D341Med (cell line): ENCODE measurements at places on chromosomes 1 and 21.
A peak's percentile ranks its signal among the peaks of the same experiment; 100 is the strongest.

- peak; percentile 15 for DNase-seq
Observed at GRCh38 chr1:12547586-12548225, 70.3 kb downstream of the DHRS3 start.

DNA sequence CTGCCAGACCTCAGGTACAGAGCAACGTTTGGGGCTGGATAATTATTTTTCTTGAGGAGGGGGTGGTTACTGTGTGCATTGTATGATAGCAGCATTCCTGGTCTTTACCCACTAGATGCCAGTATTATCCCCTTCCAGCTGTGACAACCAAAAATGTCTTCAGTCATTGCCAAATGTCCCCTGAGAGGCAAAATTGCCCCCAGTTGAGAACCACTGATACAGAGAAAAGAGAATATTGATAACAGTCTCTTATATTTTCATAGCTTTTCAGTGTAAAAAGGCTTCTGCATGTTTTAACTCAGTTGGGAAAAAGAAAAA lies 51.8 kb upstream of the SYT14 start:
- DNase-seq = no peak

- peak; percentile 20 for DNase-seq
Observed at GRCh38 chr1:1080951-1081310, 6.8 kb upstream of the RNF223 start.

DNA sequence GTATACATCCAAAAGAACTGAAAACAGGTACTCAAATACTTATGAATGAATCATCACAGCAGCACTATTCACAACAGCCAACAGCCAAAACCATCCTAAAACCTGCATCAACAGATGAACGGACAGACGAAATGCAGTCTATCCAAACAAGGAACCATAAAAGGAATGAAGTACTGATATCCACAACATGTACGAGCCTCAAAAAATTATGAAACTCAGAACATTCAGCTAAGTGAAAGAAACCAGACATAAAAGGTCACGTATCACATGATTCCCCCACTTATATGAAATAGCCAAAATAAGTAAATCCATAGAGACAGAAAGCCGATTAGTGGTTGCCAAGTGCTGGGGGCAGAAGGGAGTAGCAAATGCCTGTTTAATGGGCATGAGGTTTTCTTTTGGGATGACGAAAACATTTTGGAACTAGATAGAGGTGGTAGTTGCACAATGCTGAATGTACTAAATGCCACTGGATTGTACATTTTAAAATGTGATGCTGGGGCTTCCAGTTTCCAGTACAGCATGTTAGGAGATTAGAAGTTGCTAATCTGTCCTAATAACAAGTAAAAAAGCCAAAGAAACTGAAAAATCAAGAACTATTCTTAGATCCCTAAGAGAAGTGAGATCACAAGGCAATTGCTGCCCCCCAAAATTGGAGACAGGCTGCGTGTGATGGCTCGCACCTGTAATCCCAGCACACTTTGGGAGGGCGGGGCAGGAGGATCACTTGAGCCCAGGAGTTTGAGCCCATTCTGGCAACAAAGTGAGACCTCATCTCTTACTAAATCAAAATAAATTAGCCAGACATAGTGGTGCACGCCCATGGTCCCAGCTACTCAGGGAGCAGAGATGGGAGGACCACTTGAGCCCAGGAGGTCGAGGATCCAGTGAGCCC lies 25.3 kb downstream of the CLSTN1 start:
- DNase-seq = peak; percentile 44

DNA sequence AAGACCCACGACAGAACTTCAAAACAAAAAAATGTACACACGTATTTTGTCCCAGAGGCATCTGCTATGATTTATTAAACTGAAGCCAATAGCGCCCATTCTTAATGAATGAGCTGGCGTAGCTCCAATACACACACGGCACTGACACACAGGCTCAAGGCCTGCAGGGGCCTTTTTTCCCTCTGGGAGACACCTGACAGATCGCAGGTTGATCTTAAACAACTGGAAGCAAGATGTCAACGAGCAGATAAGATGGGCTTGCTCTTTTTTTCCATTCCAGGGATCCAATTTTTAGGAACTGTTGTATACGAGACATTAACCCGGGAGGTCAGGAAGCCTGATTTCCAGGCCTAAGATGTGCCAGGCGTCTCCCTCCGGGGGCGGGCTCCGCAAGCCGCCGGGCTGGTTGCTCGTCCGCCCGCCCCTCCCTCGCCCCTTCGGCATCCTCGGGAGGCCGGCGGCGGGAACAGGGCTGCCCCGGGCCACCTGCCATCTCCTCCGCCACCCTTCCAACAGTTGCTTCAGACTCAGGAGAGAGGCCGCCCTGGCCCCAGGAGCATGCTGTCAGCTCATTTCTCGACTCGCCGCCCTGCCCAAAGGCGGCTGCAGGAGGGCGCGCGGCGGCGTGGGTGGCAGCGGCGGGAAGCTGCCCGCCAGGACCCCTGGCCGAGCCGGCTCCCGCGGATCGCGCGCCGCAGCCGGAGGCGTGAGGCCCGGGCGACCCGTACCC lies 735 bp downstream of the TTC13 start:
- peak; percentile 81 for DNase-seq

DNA sequence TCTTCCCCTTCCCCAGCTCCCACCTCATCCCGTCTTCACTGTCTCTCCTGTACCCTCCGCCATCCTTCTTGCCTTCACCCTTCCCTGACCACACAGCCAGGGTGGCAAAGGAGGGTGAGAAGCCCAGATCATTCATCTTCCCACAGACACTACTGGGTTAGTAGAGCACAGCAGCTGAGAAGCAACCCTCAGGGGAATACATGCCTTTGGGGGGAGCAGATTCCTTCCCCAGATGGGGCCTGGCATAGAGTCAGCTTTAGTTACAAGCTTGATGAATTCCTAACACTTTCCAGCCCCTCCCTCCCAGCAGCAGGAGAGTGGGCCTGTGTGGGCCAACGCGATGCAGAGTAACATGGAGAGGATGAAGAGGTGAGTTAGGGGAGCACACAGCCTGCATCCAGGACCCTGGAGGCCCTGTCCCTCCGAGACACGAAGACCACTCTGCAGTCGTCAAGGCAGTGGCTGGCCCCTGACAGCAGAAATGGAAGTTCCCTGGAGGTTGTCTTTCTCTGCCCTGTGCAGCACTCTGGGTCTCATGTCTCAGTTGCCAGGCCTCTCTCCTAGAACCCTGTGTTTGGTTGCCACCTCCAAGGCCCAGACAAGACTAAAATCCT lies 8.8 kb upstream of the BTG2 start:
- no peak for DNase-seq

DNA sequence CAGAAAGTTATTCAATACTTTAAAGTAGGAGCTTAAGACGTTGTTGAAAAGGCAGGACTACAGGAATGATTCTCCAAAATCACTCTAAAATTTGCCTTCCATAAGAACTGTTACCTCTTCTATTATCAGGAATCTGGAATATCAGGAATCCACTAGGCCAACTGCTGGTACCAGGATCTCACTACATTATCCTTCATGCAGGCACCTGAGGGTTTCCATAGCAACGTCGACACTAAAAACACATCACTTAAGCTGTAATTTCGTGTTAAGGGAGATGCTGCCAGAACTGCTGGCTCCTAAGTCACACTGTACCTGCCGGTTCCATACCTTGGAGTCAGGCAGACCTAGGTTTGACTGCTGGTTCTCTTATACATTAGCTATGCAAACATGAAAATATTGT lies 139.7 kb upstream of the C1orf87 start:
- DNase-seq = no peak

DNA sequence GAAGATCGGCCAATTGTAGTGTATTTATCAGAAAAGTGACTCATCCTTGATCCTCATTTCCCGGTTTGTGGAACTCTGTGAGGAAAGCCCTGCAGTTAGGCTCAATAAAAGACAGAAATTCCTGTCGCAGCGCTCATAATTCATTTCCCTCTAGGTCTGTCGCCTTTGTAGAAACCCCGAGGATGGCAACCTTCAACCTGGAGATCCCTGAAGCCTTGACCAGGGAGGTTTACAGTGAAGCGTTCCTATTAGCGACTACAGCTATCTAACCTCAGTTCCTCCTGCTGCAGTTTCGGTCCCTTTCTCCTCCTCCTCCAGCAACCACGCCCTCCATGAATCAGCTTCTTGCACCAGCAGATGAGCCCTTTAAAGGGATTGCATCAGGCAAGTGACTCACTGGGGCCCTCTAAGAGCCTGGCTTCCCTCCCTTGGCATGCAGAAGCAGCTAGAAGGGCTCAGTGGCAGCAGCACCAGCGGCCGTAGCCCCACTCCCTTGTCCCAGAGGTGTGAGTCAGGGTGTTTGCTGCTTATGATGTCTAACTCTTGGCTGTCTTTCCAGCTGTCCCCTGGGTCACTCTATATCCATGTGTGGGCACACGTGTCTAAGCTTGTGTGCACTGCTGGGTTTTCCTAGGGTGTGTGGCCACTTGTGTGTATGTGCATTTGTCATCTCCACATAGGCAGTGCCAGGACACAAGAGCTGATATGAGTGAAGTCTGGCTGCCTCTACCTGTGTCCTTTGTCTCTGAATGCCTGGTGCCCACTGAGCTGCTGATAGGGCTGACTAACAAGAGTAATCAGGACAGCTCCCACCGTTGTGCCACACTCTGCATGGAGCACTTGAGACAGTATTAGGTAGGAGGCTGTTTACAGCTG lies 779 bp upstream of the STK40 start:
- DNase-seq = peak; percentile 77

- DNase-seq = no peak
Observed at GRCh38 chr1:208036106-208036808, 125.3 kb upstream of the CD34 start.

- no peak for DNase-seq
Observed at GRCh38 chr1:77794550-77794949, 15.1 kb downstream of the MIGA1 start.

DNA sequence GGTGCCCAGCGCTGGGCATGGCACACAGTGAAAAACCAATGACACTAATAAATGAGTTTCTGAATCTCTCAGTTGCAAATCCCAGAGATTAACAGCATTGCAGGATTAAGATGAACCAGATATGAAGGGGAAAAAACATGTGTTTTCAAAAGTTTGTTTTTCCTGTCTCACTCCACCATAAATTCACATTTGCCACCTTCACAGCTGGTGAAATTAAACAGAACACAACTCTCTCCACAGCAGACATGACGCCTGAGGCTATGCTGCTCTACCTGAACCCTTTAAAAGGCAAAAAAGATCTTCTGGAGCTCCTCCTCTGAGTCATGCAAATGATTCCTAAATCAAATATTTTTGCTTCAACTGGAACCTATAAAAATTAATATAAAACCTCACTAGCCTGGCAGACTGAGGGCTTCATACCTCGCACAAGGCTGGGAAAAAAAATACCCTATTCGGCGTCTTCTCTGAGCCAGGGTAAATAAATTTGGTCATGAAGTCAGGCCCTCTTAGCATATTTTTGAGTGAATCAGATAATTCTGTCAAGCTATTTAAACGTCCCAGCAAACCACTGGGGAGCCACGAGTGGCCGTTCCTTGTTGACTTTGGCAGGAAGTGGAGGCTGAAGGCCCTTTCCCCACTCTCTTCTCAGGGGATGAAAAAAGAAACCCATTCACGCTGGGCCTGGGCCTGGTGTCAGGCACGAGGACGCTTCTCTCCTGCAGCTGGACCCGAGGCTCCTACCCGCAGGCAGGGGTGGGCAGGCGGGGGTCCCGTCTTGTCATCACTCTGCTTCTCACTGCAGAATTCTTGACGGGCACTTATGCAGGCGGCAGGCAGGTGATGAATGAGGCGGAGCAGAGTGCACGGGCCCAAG lies 53.0 kb downstream of the DMRTB1 start:
- no peak for DNase-seq

GRCh38 chr1:173478094-173478674 lies 1.0 kb downstream of the PRDX6 start:
- DNase-seq = peak; percentile 45

GRCh38 chr1:227685807-227686206 lies 49.3 kb downstream of the JMJD4 start:
- DNase-seq = no peak

GRCh38 chr1:17551755-17552234 lies 12.3 kb downstream of the ARHGEF10L start:
- DNase-seq = no peak

- no peak for DNase-seq
Observed at GRCh38 chr1:78441921-78442320, 48.9 kb upstream of the PTGFR start.

GRCh38 chr1:7471836-7472235 lies 299.3 kb upstream of the VAMP3 start:
- DNase-seq = no peak

DNA sequence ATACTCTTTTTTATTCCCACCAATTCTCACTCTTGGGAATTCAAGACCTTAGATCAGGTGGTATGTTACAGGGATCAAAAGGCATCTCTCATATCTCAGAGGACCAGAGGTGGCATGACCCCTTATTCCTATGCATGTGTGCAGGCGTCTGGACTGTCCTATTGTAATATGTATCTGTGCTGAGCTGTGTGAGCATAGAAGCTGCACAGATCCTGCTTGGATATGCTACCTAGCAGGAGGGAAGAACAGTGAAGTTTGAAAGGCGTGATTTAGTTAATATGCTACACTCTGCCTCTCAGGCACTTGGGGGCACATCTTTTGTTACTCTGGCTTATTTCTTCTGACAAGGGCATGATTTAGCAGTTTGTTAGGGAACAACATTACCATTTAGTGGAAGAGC lies 86.7 kb upstream of the ZRANB2 start:
- DNase-seq = no peak

- DNase-seq = no peak
Observed at GRCh38 chr1:173248247-173248940, 41.3 kb upstream of the TNFSF4 start.

- no peak for DNase-seq
Observed at GRCh38 chr21:36602735-36603134, 96.2 kb upstream of the SIM2 start.

DNA sequence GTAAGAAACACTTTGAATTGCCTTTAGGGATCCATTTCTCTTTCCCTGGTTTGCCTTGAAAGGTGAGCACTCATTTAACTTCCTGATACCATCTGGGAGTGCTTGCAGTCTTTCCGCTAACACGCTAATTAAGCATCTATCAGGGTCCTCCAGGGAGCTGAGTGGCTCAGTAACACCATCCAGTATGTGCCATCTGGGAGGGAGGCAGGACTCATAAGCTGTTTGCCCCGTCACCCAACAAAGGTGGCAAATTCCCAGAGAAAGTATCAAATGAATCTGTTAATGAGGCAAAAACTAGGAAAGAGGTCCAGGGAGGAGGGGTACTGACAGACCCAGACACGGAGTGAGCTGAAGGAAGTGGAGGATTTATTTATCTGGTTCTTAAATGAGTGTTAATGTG lies 430.9 kb downstream of the HLX start:
- DNase-seq = peak; percentile 89

DNA sequence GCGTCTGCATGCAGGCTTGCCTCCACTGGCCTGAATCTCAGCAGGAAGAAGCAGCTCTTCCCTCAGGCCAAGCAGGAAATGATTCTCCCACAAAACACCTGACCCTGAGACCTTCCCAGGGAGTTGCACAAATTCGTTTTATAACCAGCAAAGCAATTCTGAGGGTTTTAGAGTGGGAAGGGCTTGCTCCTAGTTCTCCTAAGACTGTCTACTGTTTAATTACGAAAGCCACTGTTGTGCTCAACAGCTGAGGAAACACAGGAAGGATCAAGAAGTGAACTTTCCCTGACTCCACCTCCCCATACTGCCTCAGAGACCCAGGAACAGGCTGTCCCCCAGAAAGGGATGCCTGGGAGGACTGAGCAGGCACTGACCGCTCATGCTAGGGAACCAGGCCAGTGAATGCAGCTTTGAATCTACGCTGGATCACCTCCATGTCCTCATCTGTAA lies 37.0 kb upstream of the PUM1 start:
- no peak for DNase-seq

GRCh38 chr1:226223157-226223785 lies at the start of gene MIXL1:
TSS of gene MIXL1 (plus strand) at chr1:226223664. CDS start at chr1:226223682, 18 bp downstream.
- no peak for DNase-seq

- DNase-seq = no peak
Observed at GRCh38 chr1:7355646-7356045, 415.4 kb upstream of the VAMP3 start.
